ENCODE measurements at places on chromosomes 2 and 18.

- no peak for DNase-seq
Measured at GRCh38 chr18:74183130-74183529, 34.8 kb downstream of the TIMM21 start.

GRCh38 chr2:42073739-42074503 lies 26.1 kb downstream of the PKDCC start:
- no peak for DNase-seq

DNA sequence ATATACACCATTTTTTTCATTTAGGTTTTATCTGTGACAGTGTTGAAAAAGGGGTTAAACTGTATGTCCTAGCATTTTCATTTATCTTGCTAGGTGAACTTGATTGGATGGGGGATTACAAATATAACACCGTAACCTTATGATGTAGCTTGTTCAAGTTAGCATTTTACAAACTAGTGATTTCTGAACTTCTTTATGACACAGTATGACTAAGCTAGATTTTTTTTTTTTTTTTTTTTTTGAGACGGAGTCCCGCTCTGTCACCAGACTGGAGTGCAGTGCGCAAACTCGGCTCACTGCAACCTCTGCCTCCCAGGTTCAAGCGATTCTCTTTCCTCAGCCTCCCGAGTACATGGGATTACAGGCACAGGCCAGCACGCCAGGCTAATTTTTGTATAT lies 47.1 kb downstream of the KCMF1 start:
- DNase-seq: no peak

DNA sequence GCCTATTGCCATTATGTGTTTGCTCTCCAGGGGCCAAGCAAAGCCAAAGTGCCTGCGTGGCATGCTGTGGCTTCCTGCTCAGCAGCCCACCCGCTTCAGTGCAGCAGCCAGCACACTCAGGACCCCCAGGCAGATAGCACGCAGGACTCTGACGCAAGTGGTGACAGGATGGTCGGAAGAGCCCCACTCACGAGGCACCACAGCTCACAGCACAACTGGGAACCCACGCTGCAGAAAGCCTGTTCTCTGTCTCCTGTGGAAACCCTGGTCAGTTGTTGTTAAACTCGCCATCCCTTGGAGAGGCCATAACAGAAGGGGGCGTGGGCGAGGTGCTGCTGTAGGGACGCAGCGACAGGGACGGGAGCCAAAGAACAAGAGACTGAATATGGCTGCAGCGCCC lies 76.4 kb downstream of the HDAC4 start:
- DNase-seq: no peak

- DNase-seq: no peak
Measured at GRCh38 chr2:212424082-212424481, 114.5 kb downstream of the ERBB4 start.

GRCh38 chr2:208006833-208007232 lies 18.5 kb downstream of the PLEKHM3 start:
- no peak for DNase-seq

DNA sequence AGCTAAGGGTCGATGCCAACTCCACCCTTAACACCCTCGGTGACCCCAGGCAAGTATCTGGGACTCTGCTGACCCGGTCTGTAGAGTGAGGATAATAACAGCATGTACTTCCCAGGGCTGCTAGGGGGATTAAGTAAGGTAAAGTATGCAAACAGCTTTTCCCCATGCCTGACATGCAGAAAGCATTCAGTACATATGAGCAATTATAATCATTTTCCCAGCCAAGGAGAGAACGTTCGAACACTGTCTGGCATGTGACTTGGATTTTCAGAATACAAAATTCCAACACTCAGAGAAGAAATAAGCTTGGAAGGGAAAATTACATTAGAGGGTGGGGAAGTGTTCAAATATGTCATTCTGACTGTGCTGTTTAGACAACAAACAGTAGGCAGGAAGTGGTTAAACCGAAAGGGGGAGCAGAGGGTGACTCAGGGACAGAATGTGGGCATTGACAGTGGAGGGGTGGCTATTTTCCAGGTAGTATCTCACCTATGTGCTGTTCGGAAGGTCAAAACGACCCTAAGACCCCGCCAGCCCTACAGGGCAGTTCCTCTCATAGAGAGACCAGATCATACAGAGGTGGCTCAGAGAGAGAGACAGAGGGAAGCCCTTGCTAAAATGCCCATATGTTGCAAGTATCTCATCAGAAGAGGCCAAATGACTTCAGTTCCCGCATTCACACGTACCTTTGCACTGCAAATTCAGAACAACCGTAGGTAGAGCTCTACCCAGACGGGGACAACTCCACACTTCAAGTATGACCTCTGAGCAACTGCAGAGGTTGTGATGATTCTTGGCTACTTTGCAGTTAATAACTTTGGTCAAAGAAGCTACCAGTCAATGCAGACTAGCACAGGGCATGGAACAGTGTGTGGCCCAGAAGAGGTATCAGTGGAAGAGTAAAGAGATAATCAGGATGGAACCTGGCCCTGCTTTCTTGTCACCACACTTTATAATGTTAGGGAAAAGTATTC lies 14.8 kb downstream of the ASPRV1 start:
- peak; percentile 70 for DNase-seq

GRCh38 chr2:42568401-42569115 lies at the start of gene MTA3:
Gene MTA3, plus strand, starts transcription at chr2:42568632. Its CDS starts 114 bp downstream, at chr2:42568746.
- peak; percentile 76 for DNase-seq

DNA sequence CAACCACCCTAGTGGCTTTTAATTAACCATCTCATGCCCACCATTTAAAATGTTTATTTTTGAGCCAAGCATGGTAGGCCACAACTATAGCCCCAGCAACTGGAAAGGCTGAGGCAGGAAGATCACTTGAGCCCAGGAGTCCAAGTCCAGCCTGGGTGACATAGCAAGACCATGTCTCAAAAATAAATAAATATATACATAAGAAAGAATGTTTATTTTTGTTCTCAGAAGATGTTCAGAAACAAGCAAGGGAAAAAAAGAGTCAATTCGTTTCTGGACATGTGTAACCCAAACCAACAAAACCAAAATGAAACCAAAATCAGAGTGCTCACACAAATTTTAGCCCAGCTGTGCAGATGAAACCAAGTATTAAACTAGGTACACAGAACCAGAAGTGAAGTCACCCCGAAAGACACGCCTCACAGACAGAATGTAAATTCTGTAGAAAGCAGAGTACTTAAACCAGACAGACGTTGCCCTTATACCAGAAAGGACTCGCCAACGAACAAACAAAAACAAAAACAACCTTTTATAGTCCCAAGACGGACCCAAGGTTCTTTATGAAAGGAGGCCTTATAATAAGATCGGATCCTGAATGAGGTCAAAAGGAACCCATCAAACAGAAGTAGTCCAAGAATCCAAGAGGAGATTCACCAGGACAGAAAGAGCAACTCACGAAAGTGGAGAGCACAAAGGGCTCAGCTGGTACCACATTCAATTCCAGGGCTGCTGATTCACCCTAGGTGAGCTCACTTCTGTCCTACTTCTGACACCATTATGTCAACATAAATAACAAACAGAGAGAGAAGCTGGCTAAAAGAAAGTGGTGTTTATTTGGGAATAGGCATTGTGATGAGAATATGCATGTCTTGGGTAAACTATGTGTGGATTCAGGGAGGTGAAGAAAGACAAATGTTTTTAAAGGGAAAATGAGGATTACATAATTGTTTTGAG lies 31.8 kb upstream of the MTCL1 start:
- peak; percentile 51 for DNase-seq

- DNase-seq: no peak
Measured at GRCh38 chr2:120809151-120809550, 73.5 kb downstream of the GLI2 start.

DNA sequence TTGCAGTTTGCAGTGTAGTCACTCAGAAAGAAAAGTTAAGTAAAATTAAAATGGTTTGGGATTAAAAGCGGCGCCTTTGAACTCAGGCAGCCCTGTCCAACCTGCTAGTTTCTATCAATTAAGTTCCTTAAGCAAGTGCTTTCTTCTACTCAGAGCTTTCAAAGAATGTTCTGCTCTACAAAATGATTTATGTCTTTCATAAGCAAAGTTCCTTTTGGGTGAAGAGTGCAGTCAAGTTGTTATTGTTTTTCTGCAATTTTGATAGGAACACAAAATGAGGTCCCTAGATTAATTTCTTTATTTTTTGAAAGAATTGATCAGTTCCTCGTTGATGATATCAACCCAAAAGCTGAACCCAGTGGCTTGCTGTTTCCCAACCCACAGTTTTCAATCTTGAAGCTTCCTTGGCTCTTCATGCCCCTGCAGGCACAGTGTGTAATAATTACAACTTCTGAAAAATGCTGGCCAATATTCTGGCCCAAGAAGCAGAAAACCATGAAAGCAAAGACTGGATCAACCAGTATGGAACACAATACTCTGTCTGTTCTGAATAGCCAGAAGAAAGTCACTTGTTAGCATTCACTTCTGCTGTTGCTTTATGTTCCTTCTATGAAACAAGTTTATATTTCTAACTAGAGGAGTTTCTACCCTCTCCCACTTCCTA lies 89.1 kb downstream of the TGIF1 start:
- no peak for DNase-seq

DNA sequence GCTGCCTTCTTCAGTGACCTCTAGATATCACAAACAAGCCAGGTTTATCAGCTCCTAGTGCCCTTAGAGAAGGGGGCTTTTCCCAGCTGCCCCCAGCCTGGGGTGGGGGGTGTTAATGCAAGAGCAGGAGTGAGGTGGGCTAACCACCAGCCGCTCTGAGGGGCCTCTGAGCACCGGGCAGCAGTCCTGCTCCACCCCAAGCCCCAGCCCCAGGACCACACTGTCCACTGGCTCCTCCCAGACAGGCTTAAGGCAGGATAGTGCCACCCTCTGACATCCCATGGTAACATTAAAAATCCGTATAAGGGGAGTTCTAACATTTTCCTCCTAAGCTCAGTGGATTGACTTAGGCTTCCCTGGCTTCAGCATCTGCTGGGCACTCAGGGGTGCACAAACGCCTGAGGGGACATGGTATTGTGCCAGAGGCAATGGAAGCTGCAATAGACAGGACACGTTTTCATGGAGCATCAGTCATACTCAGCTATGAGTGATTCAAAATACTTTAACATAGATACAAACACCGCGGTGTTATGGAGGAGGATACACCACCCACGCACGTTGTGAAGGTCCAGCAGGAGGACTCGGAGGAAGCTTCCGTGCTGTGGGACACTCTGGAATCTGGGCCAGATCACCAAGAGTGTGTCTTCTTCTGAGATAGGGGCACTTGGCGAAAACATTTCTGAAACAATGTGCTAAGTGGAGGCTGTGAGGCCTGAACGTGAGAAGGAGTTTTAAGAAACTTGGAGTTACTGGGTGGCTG lies 112.7 kb upstream of the EPC2 start:
- DNase-seq: no peak

DNA sequence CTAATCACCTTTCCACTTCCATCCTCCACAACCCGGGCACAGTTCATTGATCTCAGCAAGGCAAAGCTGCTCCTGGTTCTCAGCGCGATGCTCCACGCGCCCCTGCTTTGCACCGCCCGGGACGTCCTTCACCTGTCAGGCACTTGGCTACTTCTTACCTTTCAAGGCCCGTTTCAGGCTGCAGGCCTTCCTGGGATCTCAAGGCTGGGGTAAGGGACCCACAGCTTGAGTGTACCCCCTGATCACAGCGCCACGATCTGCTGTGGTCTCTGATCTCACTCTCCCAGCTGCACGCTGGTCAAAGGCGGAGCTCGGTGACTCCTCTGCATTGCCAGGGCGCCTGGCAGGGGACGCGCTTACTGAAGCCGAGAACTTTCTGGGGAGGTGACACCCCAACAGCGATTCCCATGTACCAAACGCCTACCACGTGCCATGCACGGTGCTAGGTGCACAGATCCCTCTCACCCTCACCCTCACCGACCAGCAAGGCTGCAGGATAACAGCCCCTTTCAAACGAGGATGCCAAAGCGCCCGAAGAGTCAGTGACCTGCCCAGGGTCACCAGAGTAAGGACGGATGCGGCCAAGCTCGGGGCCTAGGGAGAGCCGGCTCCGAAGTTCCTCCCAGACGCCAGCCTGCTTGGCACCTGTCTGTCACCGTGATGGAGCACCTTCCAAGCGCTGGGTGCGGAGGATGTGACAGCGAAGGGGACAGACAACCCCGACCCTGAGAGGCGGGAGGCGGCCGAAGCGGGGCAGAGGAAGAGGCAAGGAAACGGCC lies 818 bp downstream of the ITGB1BP1 start:
- DNase-seq: peak; percentile 70

GRCh38 chr2:37634914-37635503 lies 36.4 kb downstream of the CDC42EP3 start:
- no peak for DNase-seq

GRCh38 chr2:110731064-110731463 lies 1.3 kb upstream of the ACOXL start:
- no peak for DNase-seq

DNA sequence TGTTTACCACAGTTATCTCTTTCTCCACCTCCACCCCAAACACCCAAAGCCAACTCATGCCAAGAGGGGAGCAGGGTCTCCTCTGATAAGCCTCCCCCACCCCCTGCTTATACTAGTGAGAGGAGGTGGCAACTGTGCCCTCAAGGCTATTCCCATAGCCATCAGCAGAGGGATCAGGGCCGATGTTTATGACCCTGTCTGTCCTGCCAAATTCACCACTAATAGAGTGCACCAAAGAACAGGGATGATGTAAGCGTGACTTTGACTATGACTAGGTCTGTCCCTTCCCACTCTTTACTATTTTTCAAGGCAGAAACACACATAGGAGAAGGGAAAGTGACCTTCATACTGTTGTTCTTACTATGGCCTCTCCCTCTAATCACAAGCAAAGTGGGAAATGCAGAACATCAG lies 74.6 kb downstream of the CLHC1 start:
- no peak for DNase-seq

DNA sequence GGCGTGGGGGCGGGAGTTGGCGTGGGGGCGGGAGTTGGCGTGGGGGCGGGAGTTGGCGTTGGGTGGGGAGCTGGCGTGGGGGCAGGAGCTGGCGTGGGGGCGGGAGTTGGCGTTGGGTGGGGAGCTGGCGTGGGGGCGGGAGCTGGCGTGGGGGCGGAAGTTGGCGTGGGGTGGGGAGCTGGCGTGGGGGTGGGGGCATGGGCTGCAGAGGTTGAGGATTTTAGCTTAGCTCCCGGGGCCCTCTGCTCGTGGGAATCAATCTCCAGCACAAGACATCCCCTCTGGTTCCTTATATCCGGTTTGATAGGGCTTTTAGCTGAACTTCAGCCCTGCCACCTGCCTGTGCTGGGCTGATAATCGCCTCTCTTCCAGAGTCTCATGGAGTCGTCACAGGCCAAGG lies 177.0 kb downstream of the LDLRAD4 start:
- DNase-seq: no peak

DNA sequence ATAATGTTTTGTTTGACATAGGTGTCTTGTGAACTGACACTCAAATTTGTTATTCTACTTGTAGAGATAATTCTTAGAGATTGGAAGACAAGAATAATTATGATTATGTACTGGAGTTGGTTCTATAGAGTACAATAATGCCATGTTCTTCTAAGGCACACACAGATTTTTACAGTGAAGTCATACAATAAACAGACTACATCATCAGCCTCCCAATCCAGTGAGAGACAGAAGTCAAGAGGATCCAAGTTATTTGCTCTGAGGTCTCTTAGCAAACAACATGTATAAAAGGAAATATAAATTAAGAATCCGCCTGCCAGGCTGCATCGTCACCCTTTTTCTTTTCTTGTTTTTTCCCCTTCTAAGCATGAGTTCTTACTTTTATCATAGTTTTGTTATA lies 613.5 kb upstream of the SETBP1 start:
- no peak for DNase-seq

GRCh38 chr18:57743008-57743407 lies 60.1 kb downstream of the ATP8B1 start:
- no peak for DNase-seq

All from GM13976 (cell line).